ENCODE measurements at places on chromosomes 3 and 15.
A peak's percentile ranks its signal among the peaks of the same experiment; 100 is the strongest.

DNA sequence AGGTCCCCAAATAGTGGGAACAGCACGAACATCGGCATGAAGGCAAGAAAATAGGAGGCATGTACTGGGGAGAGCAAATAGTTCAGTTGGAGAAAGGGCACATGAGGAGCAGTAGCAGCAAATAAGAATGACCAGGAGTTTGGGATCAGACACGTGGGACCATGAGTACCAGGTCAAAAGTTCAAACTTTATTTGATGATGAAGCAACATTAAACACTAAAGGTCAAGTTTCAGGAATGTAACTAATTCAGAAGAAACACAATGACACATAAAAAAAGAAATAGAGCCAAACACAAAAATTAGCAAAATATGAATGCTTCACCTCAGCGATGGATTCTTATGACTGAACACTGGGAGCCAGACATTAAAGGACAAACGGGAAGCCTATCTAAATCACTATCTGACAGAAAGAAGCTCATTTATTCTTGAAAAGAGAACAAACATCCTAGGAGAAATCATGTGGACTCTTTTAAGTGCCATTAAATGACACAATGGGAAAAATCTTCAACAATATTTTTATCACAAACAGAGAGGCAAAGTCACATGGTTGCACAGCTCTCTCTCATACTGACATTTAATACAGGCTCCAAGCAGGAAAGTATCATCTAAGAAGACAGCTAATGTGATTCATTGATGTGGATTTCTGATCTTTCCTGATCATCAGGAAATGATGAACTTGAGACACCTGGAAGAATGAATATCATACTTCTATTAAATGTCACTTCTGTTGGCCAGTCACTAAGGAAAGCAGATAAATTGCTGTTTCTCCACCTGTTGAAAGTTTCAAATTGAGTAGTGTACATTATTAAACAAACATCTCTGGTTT, 216.9 kb upstream of the THBS1 start:
- no peak for DNase-seq

DNA sequence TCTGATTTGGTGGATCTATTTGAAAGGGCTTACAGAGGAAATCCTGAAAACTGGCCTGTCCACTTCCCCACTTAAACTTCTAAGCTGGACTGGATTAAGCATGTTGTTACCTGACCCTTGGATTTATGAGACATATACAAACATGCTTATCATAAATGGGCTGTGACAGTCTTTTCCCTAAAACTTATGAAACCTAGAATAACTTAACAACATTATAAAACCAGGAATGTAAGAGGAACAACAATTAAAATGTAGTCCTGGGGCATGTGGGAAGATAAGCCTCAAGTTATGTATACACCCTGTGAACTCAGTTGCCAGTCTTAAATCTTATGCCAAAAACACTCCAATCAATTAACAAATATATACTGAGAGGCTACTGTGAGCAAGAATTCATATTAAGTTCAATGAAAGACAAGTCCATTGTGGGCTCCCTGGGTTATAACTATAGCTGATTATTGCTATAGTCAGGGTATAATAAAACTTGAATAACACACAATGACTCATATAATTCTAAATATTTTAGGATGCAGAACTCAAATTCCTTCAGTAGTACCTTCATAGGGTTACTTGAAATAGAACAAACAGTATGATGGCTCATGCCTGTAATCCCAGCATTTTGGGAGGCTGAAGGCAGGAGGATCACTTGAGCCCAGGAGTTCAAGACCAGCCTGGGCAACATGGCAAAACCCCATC, 87.2 kb upstream of the PPIB start:
- no peak for DNase-seq

GRCh38 chr3:70728311-70728710, 415.9 kb upstream of the MDFIC2 start:
- no peak for DNase-seq

GRCh38 chr3:138362538-138362937, 14.2 kb downstream of the MRAS start:
- DNase-seq = no peak

GRCh38 chr3:38085311-38085942, 46.4 kb downstream of the DLEC1 start:
- no peak for DNase-seq

DNA sequence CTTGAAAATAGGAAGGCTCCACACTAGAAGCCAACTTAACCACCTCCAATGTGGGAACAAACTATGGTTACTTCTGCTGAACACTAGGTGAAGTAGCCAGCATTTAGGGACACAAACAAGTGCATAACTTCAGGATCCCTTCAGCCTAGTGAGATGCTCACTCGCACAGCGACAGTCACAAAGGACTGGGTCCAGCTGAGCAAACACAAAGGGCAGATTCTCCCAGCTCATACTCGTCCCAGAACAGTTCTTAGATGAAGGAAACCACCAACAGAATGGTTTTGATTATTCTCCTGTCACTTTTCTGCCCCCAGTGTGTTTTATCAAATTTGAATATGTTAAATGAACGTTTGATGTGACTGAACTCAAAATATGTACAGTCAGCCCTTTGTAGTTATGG, 201.6 kb downstream of the KCNAB1 start:
- no peak for DNase-seq

DNA sequence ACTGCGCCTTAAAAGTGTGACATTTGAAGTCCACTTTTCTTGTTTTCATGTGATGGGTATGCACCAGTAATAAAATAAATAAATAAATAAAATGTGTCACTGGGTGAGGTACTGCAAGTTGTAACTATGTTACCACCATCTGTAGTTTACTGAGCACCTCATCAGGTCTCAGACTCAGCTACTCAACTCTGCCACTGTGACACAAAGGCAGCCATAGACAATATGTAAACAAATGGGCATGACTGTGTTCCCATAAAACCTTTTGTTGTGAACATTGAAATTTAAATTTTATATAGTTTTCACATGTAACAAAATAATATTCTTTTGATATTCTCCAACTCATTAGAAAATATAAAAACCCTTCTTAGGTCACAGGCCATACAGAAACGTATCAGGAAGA, 120.1 kb downstream of the DNAJB8 start:
- DNase-seq = no peak

GRCh38 chr3:136653628-136654027, 98.5 kb downstream of the STAG1 start:
- DNase-seq = no peak

DNA sequence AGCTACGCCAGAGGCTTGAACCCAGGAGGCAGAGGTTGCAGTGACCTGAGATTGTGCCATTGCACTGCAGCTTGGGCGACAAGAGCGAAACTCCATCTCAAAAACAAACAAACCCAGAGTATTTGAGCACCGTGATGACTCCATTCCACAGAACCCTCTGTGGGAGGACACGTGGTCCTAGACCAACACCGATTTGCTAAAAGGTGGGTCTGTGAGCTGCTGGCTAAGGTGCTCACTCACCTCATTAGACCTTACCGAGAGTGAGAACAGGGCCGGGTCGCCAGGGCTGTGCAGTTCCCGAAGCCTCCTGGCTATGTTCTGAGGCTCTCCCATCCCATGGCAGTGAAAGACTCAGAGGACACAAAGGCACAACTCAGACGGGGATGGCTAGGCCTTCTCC, 17.9 kb downstream of the ABHD2 start:
- no peak for DNase-seq

DNA sequence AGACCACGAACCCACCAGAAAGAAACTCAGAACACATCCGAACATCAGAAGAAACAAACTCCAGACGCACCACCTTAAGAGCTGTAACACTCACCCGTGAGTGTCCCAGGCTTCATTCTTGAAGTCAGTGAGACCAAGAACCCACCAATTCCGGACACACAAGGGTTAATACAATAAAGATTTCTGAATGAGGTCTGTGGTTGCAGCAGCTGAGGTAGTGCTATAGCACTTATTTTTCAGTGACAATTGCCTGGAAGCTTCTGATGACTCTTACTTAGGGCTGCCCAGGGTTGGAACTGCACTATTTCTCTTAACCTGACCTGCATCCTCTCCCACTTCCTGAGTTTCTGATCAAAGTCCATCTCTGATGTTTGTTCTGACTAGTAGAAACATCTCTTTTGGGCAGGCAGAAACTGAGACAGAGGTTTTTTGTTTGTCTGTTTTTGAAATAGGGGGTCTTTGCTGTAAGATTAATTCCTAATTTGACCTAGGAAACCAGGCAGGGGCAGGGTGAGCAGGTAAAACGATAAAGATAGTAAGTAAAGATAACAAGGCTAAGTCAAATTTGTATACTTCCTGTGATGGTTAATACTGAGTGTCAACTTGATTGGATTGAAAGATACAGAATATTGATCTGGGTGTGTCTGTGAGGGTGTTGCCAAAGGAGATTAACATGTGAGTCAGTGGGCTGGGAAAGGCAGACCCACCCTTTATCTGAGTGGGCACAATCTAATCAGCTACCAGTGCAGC, 169.1 kb downstream of the GAP43 start:
- no peak for DNase-seq

DNA sequence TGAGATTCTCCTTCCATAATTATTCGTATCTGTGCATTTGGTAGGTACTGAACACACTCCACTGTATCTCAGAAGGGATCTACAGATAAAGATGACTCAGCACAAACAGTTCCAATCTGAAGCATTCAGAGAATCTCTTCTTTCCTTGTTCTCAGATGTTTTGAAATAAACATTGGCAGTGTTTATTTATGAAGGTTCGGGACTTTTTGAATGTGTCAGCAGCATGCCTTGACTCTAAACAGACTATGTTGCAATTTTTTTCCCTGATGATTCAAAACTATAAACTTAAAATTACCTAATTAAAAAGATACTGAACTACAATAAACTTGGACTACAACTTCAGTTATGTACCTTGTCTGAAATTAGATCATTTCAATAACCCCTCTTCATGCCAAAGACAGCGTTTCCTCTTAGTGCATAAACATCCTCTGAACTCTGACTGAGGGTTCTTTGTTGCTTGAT, 612.9 kb upstream of the TBL1XR1 start:
- DNase-seq = peak; percentile 55

DNA sequence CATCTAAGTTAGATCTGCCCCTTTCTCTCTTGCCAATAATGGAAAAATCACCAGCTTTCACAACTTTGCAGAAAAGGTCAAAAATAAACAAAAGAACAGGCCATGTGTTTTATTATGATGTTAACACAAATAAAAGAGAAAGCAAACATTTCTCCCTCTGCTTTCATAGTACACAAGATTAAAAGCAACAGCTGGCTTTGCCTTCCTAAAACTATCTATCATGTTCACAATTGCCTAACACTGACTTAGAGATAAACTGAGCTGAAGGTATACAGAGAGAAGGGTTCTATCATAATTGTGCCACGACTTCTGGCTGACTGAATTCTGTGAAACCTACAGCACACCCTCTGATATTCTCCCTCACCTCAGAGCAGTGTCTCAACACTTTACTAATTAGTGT, 29.4 kb downstream of the AADAC start:
- no peak for DNase-seq

- DNase-seq = no peak
These were observed 35.3 kb upstream of the PSMD6 start for GRCh38 chr3:64058566-64058965.

DNA sequence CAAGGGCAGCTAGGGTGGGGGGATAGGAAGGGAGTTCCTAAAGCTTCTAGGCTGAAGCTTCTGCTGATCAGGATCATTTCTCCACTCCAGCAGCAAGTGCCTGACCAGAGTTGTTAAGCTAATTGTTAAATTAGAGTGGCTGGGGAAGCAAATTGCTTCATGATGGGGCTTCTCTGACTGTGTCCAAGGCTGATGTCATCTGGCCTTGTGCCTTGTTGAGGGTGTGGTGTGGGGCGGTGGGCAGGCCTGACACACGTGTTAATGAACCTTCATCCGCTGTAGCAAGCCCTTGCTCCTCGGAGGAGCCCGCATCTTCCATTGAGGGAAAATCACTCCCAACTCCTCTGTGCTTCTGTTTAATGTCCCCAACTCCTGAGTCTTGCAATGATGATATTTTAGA, 84.3 kb upstream of the ROPN1 start:
- no peak for DNase-seq

DNA sequence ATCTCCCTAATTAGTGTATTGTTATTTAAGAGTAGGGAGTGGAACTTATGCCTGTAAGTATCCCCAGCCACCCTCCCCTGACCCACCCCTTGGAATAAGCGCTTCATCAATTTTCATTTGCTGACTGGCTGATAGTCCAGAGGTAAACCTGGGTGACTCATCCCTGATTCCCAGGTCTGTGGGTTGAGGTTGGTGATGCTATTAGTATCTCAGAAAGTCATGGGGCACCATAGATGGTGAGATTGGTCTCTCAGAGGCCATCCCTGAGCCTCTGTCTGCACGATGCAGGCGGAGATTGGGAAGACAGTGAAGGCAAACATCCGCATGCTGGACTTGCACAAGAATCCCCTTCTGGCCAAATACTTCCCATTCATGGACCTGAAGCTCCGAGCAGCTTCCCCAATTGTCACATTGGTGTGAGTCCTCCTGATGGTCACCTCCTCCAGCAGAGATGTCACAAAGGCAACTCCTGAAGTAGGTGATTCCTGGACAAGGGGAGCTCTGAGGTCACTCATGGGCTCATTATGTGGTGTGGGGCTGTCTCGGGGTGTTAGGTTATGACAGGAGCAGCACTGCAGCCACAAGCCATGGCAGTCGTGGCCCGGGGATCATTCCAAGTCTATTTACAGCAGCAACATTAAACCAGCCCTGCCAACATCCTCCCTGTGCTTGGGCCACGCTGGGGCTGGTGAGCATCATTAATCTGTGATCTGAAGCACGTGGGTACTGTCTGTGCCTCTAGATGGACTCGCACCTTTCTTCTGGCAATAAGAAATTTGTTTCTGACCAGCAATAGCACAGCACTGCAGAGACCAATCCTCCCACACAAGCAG, 6.8 kb upstream of the TXNRD3 start:
- no peak for DNase-seq

- no peak for DNase-seq
These were observed 233.3 kb downstream of the SHOX2 start for GRCh38 chr3:157872902-157873301.

DNA sequence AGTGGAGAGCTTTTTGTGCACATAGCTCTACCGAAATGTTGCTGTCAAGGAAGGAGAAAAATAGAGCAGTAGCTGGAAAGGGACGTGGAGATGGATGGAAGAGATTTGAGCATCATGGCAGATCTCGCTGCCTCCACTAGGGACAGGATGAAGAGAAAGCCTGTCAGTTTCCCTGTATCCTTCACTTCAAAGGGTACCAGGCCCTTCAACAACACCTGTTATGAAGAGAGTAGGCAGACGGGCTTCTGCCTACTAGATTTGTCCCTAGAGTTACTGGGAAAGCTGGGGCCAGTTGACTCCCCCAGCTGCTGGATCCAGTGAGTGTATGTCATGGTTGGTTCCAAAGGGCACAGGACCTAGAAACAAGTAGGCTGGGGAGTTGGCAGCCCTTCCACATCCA, 150.8 kb downstream of the TLE3 start:
- no peak for DNase-seq
